ENCODE measurements at places on chromosomes 12 and 14. TPM values are rescaled to one million over a fixed set of nuclear protein-coding genes. Genes with fewer than 3 reads are reported as not detected.

The KRT79 gene
- total RNA-seq: 0.32 TPM

The CLEC4D gene
- total RNA-seq: 0.24 TPM

The TMEM106C gene
- total RNA-seq: 45.4 TPM

DNA sequence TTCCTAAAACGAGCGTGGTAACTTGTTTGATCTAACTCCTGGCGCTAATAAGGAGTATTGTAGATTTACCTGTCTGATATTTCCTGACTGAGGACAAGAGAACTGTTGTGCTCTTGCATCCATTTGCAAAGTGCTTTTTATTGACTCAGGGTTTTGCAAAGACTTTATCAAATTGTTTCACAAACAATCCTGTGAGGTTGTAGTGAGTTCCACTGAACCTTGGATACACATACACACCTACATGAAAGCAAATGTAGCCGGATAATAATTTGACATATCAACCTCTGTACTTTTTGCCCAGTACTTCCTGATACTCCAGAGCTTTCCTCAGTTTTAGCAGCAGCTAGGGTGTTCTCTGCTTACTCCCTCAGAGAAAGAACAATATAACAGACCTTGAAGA is 6.7 kb upstream of the PTGER2 start:
- ATAC-seq: no peak

DNA sequence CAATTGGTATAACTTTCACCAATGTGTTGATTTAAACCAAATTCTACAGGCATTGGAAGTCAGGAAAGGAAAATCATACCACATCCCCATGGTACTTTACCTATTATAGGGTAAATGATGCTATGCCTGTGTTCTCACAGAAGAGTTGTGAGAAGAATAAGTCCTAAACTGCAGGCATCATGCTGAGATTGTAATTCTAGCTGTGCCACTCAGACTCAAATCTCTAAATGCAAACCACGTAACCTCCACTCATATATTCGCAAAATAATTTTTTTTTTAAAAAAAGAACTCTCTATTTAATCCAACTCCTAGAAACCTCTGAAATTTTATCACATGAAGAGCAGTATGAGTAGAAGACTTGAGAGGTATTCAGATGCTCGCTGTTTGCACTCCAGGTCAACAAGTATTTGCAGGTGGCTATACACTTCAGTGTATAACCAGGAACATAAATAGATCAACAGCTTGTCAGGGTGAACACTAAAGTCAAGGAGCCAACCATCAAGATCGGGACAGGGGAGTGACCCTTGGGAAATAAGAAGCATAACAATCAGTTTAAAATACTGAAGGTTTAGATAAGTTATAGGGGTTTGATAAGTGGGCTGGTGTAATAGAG is 110.1 kb downstream of the SLC25A21 start:
- no peak for ATAC-seq

DNA sequence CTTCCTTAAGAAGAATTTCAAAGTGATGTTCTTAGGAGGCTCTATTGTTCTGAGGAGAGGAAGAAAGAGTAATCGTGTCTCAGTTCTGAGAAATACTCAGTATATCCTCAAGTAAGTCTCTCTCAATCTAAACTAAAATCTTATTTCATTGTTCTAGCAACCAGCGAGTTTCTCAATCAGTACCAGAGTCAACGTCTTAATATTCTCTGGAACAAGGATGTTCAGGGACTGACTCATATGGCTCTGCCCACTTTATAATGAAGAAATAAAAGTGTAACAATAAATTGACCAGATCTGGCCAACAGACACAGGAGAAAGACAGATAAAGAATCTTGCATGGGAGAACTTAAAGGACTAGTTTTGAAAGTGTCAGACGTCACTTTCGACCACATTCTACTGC is 469.8 kb upstream of the FLRT2 start:
- no peak for ATAC-seq

DNA sequence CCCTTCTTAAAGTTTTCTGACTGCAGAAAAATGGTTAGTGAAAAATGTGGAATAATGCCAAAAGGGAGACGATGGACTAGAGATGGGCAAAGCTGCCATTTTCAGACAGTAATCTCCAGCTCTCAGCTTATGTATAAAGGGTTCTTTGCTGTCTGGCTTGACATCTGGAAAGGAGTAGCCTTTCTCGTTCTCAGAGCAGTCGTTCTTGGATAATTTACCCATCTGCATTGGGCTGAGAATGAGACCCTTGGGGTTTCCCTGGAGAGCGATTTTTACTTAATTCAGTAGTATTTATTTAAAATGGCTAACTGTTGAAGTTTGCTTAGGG is 1.2 kb downstream of the NUDT4 start:
- no peak for ATAC-seq

DNA sequence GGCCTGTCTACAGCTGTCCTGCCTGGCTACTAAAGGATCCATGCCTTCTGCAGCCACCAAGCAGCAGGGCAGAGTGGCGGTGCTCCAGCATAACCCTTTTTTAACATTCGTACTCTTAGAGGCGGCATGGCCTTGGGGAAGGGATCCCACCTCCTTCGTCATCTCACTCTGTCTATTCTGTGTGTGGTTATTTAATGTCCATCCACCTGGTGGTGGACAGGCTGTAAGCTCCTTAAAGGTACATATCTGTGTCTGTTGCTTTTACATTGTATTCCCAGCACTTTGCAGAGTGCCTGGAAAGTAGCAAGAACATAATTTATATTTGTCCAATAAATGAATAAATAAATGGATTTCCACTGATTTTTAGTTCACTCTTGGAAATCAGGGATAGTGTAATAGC is 15.7 kb upstream of the ACOT1 start:
- no peak for ATAC-seq

All from esophagus mucosa (tissue), 1 donor.